Suprapubic skin (tissue), 4 donors: ENCODE measurements at places on chromosomes 13 and 19.

GRCh38 chr19:10195199-10195519, 406 bp upstream of the DNMT1 start:
- peak overlapping the region; percentile 65 for H3K4me3 ChIP-seq
- no peak for DNase-seq
- no peaks in the 10 kb centered on the region for H3K36me3 ChIP-seq

- no peaks in the 10 kb centered on the region for H3K36me3 ChIP-seq
- H3K4me3 ChIP-seq: no peak overlapping the region
- H3K4me1 ChIP-seq: peaks cover 8% of the 10 kb centered on the region
- no peaks in the 10 kb centered on the region for H3K27me3 ChIP-seq
- H3K27ac ChIP-seq: no peak overlapping the region
- no peak for DNase-seq
Observed at GRCh38 chr13:77338961-77339401, 12.1 kb upstream of the MYCBP2 start.

DNA sequence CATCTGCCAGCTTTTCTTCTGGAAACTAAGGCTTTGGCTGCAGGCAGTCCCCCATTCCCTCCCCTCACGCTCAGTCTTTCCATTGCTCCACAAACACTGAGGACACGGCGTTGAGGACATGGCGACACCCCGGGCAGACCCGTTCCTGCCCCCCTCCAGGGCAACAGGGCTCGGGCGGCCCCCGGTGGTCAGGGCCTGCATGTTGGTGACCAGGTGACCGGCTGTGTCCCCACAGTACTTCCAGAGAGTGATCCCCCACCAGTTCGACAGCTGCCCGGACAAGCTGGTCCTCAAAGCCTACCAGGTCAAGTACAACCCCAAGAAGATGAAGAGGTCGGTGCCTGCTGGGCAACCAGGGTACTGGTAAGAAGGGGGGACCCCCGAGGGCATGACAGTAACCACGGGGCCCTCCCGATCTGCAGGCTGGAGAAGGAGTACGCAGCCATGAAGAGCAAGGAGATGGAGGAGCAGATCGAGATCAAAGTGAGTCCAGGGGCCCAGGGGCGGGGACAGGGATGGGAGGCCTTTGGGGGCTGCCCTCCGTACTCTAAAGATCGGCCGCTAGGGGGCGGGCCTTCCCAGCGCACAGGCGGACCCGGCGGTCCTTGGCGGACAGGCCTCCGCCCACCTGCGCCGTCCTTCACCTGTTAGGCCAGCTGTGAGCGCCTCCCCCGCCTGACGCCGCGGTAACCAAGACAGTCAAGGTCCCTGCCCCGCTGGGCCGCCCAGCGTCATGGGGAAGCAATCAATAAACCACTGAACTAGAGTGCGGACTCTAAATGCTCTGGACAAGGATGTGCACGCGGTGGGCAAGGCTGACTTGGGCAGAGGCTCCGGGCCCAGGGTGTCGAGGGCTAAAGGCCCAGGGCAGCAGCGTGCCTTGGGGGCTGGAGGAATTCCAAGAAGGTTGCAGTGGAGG, 21.1 kb downstream of the PRR36 start:
- H3K36me3 ChIP-seq: no peaks in the 10 kb centered on the region
- DNase-seq: no peak
- H3K4me3 ChIP-seq: no peak overlapping the region
- H3K4me1 ChIP-seq: peaks cover 24% of the 10 kb centered on the region

DNA sequence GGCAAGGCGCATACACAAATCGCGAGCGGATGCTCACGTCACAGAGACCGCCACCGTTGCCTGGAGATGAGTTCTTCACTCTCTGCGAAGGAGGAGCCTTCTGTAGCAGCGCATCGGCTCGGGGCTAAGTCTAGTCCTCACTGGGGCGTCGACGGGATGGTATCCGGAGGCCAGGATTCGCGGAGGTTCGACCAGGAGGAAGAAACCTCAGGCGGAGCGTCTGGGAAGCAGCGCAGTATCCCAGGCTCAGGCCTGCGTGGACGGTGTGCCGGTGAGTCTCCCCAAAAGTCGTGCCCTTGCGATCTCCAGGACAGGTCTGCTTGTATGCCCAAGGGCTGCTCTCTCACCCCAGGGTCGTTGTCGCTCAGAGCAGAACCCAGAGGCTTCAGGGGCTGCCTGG, 40.4 kb downstream of the ZNF146 start:
- H3K4me1 ChIP-seq: no peaks in the 10 kb centered on the region
- no peak overlapping the region for H3K27ac ChIP-seq
- no peaks in the 10 kb centered on the region for H3K27me3 ChIP-seq

- no peak overlapping the region for H3K4me3 ChIP-seq
- H3K27me3 ChIP-seq: peaks cover 98% of the 10 kb centered on the region
- H3K36me3 ChIP-seq: no peaks in the 10 kb centered on the region
Observed at GRCh38 chr19:55440411-55441105, 2.5 kb downstream of the SHISA7 start.

GRCh38 chr19:12763100-12763499, 11.5 kb downstream of the BEST2 start:
- no peak for DNase-seq
- H3K36me3 ChIP-seq: peaks cover 36% of the 10 kb centered on the region
- H3K27ac ChIP-seq: no peak overlapping the region
- no peak overlapping the region for H3K4me3 ChIP-seq
- peaks cover under 1% of the 10 kb centered on the region for H3K4me1 ChIP-seq

GRCh38 chr13:110830331-110830730, 84.5 kb downstream of the ANKRD10 start:
- H3K36me3 ChIP-seq: no peaks in the 10 kb centered on the region
- H3K4me1 ChIP-seq: no peaks in the 10 kb centered on the region
- no peak for DNase-seq
- no peak overlapping the region for H3K4me3 ChIP-seq
- H3K27me3 ChIP-seq: peaks cover 20% of the 10 kb centered on the region

GRCh38 chr13:72849571-72849970, 67.6 kb downstream of the PIBF1 start:
- H3K27me3 ChIP-seq: no peaks in the 10 kb centered on the region
- H3K4me3 ChIP-seq: no peak overlapping the region
- no peak overlapping the region for H3K27ac ChIP-seq
- no peak for DNase-seq
- no peaks in the 10 kb centered on the region for H3K4me1 ChIP-seq

- H3K4me3 ChIP-seq: peak within 1 kb of the TSS; percentile 56
- peaks cover 91% of the 10 kb centered on the region for H3K27me3 ChIP-seq
- H3K36me3 ChIP-seq: no peaks in the 10 kb centered on the region
- DNase-seq: no peak
- peaks cover 22% of the 10 kb centered on the region for H3K4me1 ChIP-seq
Observed at GRCh38 chr19:33621811-33622504, at the start of gene CHST8. Gene CHST8 (plus strand): TSS chr19:33621953. CDS start chr19:33689262, 67,309 bp downstream.

- no peaks in the 10 kb centered on the region for H3K4me1 ChIP-seq
- no peak overlapping the region for H3K4me3 ChIP-seq
- DNase-seq: no peak
- no peaks in the 10 kb centered on the region for H3K36me3 ChIP-seq
Observed at GRCh38 chr13:37427843-37428494, 170.6 kb downstream of the POSTN start.

DNA sequence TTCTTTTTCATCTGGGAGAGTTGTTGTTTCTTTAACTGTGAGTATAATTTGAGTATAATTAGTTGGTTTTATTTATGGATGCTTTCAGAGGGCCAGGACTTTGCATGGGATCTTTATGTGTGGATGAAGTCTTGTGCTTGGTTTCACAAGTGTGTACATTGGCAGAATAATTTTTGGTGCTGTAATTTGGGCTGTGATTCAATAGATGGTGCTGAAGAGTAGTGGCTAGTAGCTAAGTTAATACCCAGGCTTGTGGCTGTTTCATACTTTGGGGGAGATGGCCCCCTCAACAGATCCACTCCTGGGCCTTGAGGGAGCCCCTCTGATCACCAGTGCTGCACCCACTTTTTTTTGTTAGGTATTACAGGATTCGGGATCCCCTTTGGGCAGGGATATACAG, 1142.4 kb downstream of the SLITRK1 start:
- H3K27me3 ChIP-seq: no peaks in the 10 kb centered on the region
- no peak for DNase-seq
- H3K4me3 ChIP-seq: no peak overlapping the region

- peaks cover 5% of the 10 kb centered on the region for H3K4me1 ChIP-seq
- DNase-seq: no peak
- H3K36me3 ChIP-seq: no peaks in the 10 kb centered on the region
- no peaks in the 10 kb centered on the region for H3K27me3 ChIP-seq
- H3K4me3 ChIP-seq: no peak overlapping the region
Observed at GRCh38 chr13:77784515-77784914, 87.0 kb downstream of the SLAIN1 start.

DNA sequence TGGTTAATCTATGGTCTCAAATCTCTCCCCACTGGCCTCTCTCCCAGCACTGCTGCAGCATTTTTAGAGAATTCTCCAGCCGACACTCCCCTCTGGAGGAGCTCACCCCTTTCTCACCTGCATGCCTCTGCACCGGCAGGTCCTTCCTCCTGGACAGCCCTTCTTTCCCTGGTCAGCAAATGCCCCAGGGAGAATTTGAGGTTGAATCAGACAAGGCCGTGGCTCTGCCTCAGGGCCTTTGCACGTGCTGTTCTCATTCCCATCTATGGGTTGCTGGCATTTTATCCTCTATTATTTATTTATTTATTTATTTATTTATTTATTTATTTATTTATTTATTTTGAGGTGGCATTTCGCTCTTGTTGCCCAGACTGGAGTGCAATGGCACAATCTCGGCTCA, 1.4 kb upstream of the DOCK6 start:
- no peak for DNase-seq
- no peaks in the 10 kb centered on the region for H3K27me3 ChIP-seq
- H3K27ac ChIP-seq: no peak overlapping the region
- peaks cover 39% of the 10 kb centered on the region for H3K4me1 ChIP-seq
- H3K4me3 ChIP-seq: no peak overlapping the region

DNA sequence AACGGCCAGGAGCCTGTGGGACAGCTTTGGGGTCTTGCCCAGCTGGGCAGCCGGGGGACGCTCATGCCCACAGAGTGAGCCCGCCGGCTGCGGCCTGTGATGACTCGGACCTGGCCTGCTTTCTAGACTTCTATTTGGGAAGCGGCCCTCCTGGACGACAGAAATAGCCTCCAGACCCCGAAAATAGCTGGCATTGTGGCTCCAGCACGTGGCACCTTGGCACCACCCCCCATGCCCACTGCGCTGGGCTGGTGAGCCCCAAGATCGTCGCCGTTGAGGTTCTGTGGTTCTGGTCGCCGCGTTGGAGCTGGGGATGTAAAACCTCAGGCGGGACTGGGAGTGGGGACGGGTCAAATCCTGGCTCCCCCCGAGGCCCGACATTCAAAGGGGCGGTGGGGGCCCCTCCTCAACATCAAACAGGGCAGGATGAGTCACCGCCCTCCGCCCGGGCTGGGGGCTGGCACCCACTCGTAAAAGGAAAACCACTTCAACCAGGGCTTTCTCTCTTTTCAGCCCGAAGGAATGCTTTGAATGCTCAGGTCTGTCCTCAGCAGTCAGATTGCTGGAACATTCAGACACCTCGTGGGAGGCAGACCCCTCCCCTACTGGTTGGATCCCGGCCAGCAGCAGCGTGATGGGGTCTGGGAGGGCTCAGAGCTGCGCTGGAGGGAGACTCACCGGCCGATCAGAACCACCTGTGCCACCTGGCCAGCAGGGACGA, 42.1 kb downstream of the GADD45B start:
- no peak overlapping the region for H3K4me3 ChIP-seq
- no peak for DNase-seq

DNA sequence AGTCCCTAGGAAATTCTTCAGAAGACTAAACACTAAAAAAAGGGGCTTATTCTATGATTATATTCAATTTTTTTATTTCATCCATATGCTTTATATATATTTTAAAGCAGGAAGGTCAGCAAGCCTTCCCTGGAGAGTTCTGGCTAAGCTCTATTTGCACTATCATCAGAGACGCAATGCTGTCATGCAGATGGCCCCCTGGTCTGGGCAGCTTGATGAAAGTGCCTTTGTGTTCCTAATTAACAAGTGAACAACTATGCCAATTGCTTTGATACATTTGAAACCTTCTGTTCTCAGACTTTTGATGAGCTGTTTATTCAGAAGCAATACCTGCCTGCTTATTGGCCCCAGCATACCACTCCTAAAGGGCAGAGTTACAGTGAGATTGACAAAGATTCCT, 1344.6 kb downstream of the OLFM4 start:
- DNase-seq: no peak
- H3K27me3 ChIP-seq: no peaks in the 10 kb centered on the region
- no peak overlapping the region for H3K4me3 ChIP-seq
- no peaks in the 10 kb centered on the region for H3K4me1 ChIP-seq

GRCh38 chr19:32881766-32882165, 12.2 kb upstream of the SLC7A9 start:
- no peaks in the 10 kb centered on the region for H3K4me1 ChIP-seq
- H3K27ac ChIP-seq: no peak overlapping the region
- no peak for DNase-seq
- no peaks in the 10 kb centered on the region for H3K27me3 ChIP-seq
- H3K4me3 ChIP-seq: no peak overlapping the region
- H3K36me3 ChIP-seq: peaks cover 24% of the 10 kb centered on the region

- H3K27ac ChIP-seq: no peak overlapping the region
- H3K36me3 ChIP-seq: no peaks in the 10 kb centered on the region
- H3K4me3 ChIP-seq: no peak overlapping the region
- no peaks in the 10 kb centered on the region for H3K27me3 ChIP-seq
- peaks cover 13% of the 10 kb centered on the region for H3K4me1 ChIP-seq
Observed at GRCh38 chr13:28336193-28336657, 158.7 kb downstream of the FLT1 start.

- no peaks in the 10 kb centered on the region for H3K36me3 ChIP-seq
- no peak for DNase-seq
- H3K4me3 ChIP-seq: no peak overlapping the region
- no peak overlapping the region for H3K27ac ChIP-seq
Observed at GRCh38 chr13:46496086-46496485, 56.9 kb upstream of the LRCH1 start.

DNA sequence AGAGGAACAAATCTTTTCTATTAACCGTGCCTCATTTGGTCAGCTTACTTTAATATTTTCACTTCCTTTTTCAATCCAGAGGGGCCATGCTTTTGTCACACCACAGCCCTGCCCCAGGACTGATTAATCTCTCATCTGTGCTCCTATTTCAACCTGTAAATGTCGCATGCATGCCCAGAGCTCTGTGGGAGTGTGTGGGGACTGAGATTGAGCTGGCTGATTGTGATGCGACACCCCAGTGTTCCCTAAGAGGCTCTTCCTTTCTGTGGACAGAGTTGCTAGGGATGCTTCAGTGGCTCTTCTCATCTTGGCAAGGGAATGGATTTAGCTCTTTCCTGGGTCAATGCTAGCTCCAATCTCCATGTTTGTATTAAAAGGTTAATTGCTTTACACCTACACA, 249.6 kb downstream of the TDRD3 start:
- no peaks in the 10 kb centered on the region for H3K4me1 ChIP-seq
- H3K27ac ChIP-seq: no peak overlapping the region
- no peak overlapping the region for H3K4me3 ChIP-seq
- no peaks in the 10 kb centered on the region for H3K27me3 ChIP-seq
- H3K36me3 ChIP-seq: no peaks in the 10 kb centered on the region
- no peak for DNase-seq
